ENCODE measurements at places on chromosomes 1 and 21. TPM values are rescaled to one million over a fixed set of nuclear protein-coding genes. Genes with fewer than 3 reads are reported as not detected.

OSBPL9 gene
- total RNA-seq = 63.4 TPM

KRTAP19-3 gene
- total RNA-seq = not detected

ARHGEF10L gene
- 97.0 TPM for total RNA-seq

TNFRSF4 gene
- total RNA-seq = 1.3 TPM

PCAT6 gene
- not detected for total RNA-seq
